ENCODE measurements at places on chromosomes 4 and X.

- no peak for DNase-seq
Measured at GRCh38 chr4:114385195-114385985, 213.2 kb upstream of the UGT8 start.

DNA sequence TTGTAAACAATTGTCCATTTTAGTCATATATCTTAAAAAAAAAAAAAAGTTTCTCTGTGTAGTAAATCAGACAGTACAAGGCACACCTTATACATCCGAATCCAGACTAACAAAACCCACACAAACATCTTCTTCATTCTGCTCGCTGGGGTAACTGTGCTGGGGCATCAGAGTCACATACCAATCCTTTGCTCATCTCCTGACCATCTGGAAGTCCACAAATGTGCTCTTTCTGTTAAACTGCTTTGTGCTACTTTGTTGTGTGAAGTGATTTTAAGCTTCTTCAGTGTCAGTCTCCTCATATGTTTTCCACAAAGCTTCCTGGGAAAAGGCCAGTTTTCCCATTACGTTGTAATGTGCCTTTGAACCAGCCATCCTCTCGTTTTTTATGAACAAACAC is 86.2 kb upstream of the CBR4 start:
- DNase-seq, result no peak

DNA sequence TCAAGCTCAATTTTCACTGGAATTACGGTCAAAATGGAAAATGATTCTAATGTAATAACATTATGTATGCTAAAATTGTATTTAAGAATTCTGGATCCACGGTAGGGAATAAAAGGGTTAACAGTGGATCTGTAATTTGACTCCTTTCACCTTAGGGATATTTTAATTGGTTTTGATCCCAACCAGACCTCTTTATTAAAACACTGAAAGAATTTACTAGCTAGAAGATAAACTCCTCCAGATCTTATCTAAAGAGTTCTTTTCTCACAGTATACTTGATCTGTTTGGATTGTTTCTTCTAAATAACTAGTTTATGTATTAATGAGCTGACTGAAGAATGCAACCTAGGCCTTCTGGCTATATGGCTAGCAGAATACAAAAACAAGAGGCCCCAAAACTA is 118.4 kb downstream of the DDX53 start:
- DNase-seq, result no peak

DNA sequence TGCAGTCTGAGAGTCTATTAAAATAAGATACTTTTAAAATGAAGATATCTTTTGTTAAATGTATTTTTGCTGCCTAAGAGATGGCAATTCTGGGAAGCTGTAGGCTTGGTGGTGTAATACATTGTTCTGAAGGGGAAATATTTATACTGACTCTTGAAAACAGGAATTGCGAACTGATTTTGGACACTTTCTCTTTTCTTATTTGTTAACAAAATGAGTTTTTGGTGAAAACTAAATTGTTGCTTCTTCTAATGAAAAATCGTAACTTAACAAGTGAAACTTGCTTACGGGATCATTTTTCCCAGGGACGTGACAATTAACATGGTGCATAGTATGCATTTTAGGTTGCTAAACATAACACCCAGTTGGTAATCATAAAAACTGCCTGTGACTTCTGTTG is 71.0 kb downstream of the RAPGEF2 start:
- DNase-seq, result no peak

DNA sequence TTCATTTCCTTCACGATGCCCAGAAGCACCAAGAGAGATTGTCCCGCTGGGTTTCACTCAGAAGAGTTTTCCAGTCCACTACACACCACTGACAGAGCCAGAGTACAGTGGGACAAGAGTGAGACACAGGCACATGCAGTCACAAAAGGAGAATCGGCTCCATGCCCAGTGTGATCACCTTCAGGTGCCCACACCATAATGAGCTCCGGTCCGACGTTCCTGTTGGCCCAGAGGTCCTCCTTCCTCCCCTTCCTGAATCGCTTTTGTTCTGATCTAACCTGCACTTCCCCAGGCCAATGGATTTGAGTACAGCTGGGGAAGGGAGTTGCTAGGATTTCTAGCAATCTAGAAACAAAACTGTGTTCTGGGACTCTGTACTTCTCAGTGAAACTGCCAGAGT is 4.6 kb upstream of the CHRNA9 start:
- DNase-seq, result no peak

- no peak for DNase-seq
Measured at GRCh38 chrX:56726605-56727004, 2.4 kb upstream of the NBDY start.

Data from stimulated activated CD8-positive, alpha-beta memory T cell treated with anti-CD3 and anti-CD28 coated beads, Interleukin-2, amount 100 ng/mL, for 1 hour (primary cell).